ENCODE measurements at places on chromosomes 12 and 14.

GRCh38 chr14:57687416-57687815, 178.5 kb downstream of the SLC35F4 start:
- DNase-seq = no peak

DNA sequence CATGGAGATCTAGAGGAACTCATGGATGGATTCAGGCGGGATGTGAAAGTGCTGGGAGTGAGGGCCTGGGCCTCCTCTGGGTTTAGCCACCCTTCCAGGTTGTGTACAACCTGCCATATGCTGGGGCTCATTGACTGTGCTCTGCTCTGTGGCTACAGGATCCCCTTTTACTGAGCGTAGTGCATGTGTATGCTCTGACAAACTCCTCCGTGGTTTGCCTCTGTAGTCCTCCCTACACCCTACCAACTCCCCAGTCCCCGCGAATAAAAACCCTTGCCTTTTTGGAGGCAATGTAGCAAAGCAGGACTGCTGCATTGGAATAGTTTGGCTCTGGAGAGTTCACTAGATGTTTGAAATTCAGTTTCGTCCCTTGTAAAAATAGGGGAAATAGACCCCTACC, 17.4 kb downstream of the JDP2 start:
- no peak for DNase-seq

DNA sequence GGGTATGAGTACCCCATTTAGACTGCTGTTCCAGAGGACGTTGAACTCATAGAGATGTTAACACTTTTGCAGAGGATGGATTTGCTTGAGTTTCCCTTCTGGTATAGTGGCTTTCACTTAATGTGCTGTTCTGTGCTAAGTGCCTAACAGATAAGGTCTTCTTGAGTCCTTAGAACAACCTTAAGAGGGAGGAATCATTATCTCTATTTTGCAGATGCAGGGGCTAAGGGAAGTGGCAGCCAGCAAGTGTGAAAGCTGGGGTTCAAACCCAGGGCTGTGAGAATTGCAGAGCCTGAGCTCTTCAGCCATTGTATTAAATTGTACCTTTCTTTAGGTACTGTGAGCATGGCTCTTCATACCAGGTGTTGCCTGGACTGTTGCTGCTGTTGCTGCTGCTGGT, 122.1 kb upstream of the NRXN3 start:
- DNase-seq = no peak

GRCh38 chr12:90839346-90839745, 115.6 kb downstream of the CCER1 start:
- DNase-seq = no peak

GRCh38 chr14:22400655-22401259, 188.3 kb downstream of the DAD1 start:
- DNase-seq = no peak

GRCh38 chr12:6314776-6315175, 4.3 kb downstream of the PLEKHG6 start:
- DNase-seq = no peak

- no peak for DNase-seq
These were observed 92.0 kb downstream of the SLC2A13 start for GRCh38 chr12:40013847-40014246.

- DNase-seq = no peak
These were observed 14.0 kb downstream of the PGAM5 start for GRCh38 chr12:132724506-132725241.

GRCh38 chr12:109827566-109828550, 5.3 kb downstream of the TRPV4 start:
- DNase-seq = no peak

DNA sequence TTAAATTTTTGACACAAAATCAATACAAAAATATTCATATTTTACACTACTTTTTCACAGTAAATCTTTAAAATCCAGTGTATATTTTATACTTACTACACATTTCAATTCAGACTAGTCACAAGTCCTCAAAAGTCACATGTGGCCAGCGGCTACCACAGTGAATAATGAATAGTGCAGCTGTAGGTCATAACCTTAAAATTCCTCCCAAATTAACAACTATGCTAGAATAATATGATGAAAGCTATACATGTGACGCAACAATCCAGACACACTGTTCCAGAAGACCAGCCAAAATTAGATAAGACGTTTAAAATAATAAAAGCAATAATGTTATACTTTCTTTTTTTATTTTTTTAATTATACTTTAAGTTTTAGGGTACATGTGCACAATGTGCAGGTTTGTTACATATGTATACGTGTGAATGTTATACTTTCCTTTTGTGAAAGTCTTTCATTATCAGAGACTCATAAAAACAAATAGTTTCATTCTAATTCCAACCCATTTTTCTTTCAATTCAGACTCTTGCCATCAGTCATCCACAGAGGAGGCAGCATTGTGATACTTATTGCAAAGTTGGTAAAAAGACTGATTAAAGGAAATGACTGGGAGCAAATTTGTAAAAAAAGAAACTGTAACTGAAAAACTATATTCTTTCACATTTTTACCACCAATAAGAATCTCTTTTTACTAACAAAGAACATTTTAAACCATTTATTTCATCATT, 67.0 kb downstream of the C2CD5 start:
- no peak for DNase-seq

GRCh38 chr14:32345311-32345791, 16.3 kb downstream of the AKAP6 start:
- no peak for DNase-seq

GRCh38 chr12:112107306-112108201, 1.0 kb downstream of the NAA25 start:
- DNase-seq = no peak

GRCh38 chr12:108348842-108349241, 9.7 kb upstream of the CMKLR1 start:
- DNase-seq = no peak

All from NCI-H446 (cell line).